Left ventricle myocardium inferior (tissue), 1 donor: ENCODE measurements at places on chromosomes 13 and 19. TPM values are rescaled to one million over a fixed set of nuclear protein-coding genes. Genes with fewer than 3 reads are reported as not detected.
A peak's percentile ranks its signal among the peaks of the same experiment; 100 is the strongest.

GRCh38 chr13:32553720-32554119 lies 15.1 kb upstream of the N4BP2L2 start:
- H3K27me3 ChIP-seq: no peaks in the 10 kb centered on the region
- no peaks in the 10 kb centered on the region for H3K4me1 ChIP-seq
- H3K4me3 ChIP-seq: no peak overlapping the region
- no peaks in the 10 kb centered on the region for H3K36me3 ChIP-seq
- H3K27ac ChIP-seq: no peak overlapping the region

- peaks cover 57% of the 10 kb centered on the region for H3K4me1 ChIP-seq
- no peak for DNase-seq
- no peak overlapping the region for H3K27ac ChIP-seq
- H3K36me3 ChIP-seq: no peaks in the 10 kb centered on the region
These were observed 23.8 kb downstream of the GJA3 start for GRCh38 chr13:20136781-20137703.

DNA sequence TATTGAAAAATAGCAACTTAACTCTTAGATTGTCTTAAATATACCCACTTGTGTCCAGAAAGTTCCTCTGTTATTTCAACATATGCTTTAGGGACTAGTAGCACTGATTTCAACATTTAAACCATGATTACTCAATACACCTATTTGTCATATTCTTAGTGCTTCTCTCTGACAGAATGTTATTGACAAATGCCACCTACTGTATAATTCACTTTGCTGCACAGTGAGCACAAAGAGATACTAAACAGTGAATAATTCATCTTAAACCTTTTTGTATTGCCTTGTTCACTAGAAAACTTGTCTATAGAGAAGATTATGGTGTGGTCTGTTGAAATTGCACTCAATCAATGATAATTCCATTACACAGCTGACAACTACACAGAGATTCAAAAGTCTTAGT lies 692.6 kb downstream of the PCDH17 start:
- no peak overlapping the region for H3K4me3 ChIP-seq
- no peaks in the 10 kb centered on the region for H3K36me3 ChIP-seq
- no peaks in the 10 kb centered on the region for H3K27me3 ChIP-seq

- no peaks in the 10 kb centered on the region for H3K27me3 ChIP-seq
- H3K27ac ChIP-seq: peak overlapping the region; percentile 68
- H3K4me1 ChIP-seq: peaks cover 29% of the 10 kb centered on the region
- no peak for DNase-seq
- H3K4me3 ChIP-seq: no peak overlapping the region
These were observed 72.3 kb downstream of the KCTD12 start for GRCh38 chr13:76813891-76814290.

Gene DHDH
- not detected for total RNA-seq

GRCh38 chr13:88153353-88153752 lies 482.2 kb downstream of the SLITRK5 start:
- H3K4me3 ChIP-seq: no peak overlapping the region
- no peaks in the 10 kb centered on the region for H3K36me3 ChIP-seq
- H3K27me3 ChIP-seq: no peaks in the 10 kb centered on the region
- no peak for DNase-seq
- no peaks in the 10 kb centered on the region for H3K4me1 ChIP-seq
- no peak overlapping the region for H3K27ac ChIP-seq

DNA sequence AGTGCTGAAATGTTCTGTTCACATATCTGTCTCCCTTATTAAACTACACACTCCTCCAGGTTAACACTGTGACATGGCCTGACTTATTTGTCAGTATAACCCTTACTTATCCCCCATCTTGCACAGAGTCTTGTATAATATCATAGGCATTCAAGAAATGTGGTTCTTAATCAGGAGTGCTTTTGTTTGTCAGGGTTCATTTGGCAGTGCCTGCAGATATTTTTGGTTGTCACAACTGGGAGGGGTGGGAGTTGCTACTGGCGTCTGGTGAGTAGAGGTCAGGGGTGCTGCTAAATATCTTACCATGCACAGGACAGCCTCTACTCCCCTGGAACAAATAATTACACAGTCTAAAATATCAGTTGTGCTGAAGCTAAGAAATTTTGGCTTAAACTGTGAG lies 20.4 kb upstream of the OBI1 start:
- no peaks in the 10 kb centered on the region for H3K27me3 ChIP-seq
- DNase-seq: no peak
- no peak overlapping the region for H3K4me3 ChIP-seq

Gene UHRF1
- 1.3 TPM for total RNA-seq

DNA sequence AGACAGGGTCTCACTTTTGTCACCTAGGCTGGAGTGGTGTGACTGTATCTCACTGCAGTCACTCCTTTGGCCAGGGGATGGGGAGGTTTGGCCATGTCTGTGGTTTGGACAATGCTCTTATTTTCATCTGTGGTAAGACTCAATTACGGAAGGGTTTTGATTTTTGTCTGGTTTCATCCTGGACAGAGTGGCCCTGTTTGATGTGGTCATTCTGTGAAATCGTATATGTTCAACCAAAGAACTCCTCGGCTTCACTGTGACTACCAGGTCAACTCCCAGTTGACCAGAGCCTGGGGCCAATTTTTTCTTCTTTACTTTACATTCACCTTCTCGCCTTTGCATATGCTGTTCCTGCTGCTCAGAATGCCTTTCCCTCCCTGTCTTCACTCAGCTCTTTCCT lies 6.8 kb upstream of the CCDC124 start:
- H3K4me3 ChIP-seq: no peak overlapping the region
- no peaks in the 10 kb centered on the region for H3K4me1 ChIP-seq
- H3K36me3 ChIP-seq: no peaks in the 10 kb centered on the region

Gene C1QTNF9B
- total RNA-seq: 2.1 TPM

- no peaks in the 10 kb centered on the region for H3K36me3 ChIP-seq
- no peak for DNase-seq
- H3K4me3 ChIP-seq: no peak overlapping the region
- H3K27me3 ChIP-seq: peaks cover 37% of the 10 kb centered on the region
- peak overlapping the region; percentile 28 for H3K27ac ChIP-seq
These were observed 124.2 kb downstream of the CACNA1A start for GRCh38 chr19:13381827-13382632.

GRCh38 chr13:31927219-31927653 lies 104.3 kb upstream of the FRY start:
- peaks cover 59% of the 10 kb centered on the region for H3K4me1 ChIP-seq
- H3K27ac ChIP-seq: no peak overlapping the region
- no peaks in the 10 kb centered on the region for H3K36me3 ChIP-seq
- no peaks in the 10 kb centered on the region for H3K27me3 ChIP-seq

DNA sequence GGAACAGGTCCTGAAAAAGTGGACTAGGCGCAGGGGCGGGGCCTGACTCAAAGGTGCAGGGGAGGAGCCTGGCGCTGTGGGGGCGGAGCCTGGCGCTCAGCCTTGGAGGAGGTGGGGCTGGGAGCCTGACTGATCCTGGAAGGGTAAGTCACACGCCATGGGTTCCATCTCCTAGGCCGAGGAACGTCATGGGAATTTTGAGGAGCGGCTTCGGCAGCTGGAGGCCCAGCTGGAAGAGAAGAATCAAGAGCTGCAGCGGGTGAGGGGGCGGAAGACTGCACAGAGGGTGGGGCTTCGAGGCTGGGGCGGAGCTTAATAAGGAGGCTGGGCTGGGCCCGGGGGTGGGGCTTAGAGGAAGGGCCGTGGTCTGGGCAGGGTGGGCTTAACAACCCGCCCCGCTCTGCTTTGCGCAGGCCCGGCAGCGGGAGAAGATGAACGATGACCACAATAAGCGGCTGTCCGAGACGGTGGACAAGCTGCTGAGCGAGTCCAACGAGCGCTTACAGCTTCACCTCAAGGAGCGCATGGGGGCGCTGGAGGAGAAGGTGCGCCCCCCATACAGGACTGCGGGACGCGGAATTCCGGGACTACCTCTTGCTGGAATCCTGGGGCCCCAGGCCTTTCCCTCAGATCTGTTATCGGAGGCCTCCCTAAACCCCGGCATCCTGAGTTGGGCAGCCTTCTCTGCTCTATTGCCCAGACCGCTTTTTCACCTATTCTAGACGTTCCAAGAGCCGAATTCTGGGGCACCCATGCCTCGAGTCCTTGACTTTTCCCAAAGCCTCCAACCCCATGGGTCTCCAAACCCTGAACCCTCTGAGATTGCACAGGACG lies 14.5 kb downstream of the PPFIA3 start:
- peak overlapping the region; percentile 31 for H3K27ac ChIP-seq
- peaks cover 25% of the 10 kb centered on the region for H3K4me1 ChIP-seq
- H3K36me3 ChIP-seq: no peaks in the 10 kb centered on the region
- H3K27me3 ChIP-seq: no peaks in the 10 kb centered on the region

Gene ADGRE3
- not detected for total RNA-seq

GRCh38 chr13:27257233-27257568 lies 5.8 kb downstream of the RPL21 start:
- H3K4me3 ChIP-seq: no peak overlapping the region
- DNase-seq: no peak
- H3K27me3 ChIP-seq: no peaks in the 10 kb centered on the region
- peaks cover 45% of the 10 kb centered on the region for H3K4me1 ChIP-seq

GRCh38 chr19:39502640-39503417 lies 4.1 kb downstream of the DLL3 start:
- peak; percentile 52 for DNase-seq
- no peak overlapping the region for H3K4me3 ChIP-seq
- peaks cover 100% of the 10 kb centered on the region for H3K27me3 ChIP-seq
- no peak overlapping the region for H3K27ac ChIP-seq
- peaks cover 24% of the 10 kb centered on the region for H3K4me1 ChIP-seq
- no peaks in the 10 kb centered on the region for H3K36me3 ChIP-seq

Gene PINLYP
- 1.0 TPM for total RNA-seq

Gene FAM124A
- total RNA-seq: 5.7 TPM

Gene OLFM2
- total RNA-seq: 1.7 TPM

Gene DNM2
- 156 TPM for total RNA-seq

Gene SLC7A10
- total RNA-seq: not detected

GRCh38 chr19:35081201-35081600 lies 34.4 kb upstream of the FXYD3 start:
- no peak for DNase-seq

GRCh38 chr13:79481685-79482052 lies 714 bp downstream of the NDFIP2 start:
- DNase-seq: no peak
- H3K4me3 ChIP-seq: peak overlapping the region; percentile 94

Gene OR7D2
- 0.16 TPM for total RNA-seq

GRCh38 chr19:3692141-3693024 lies 7.9 kb downstream of the PIP5K1C start:
- DNase-seq: no peak
- no peaks in the 10 kb centered on the region for H3K27me3 ChIP-seq
- H3K27ac ChIP-seq: peak overlapping the region; percentile 43
- peaks cover 12% of the 10 kb centered on the region for H3K36me3 ChIP-seq
- H3K4me1 ChIP-seq: peaks cover 42% of the 10 kb centered on the region
